ENCODE measurements at places on chromosomes 1 and 21.

GRCh38 chr1:59045137-59045536 lies 251.8 kb upstream of the FGGY start:
- DNase-seq, result no peak

DNA sequence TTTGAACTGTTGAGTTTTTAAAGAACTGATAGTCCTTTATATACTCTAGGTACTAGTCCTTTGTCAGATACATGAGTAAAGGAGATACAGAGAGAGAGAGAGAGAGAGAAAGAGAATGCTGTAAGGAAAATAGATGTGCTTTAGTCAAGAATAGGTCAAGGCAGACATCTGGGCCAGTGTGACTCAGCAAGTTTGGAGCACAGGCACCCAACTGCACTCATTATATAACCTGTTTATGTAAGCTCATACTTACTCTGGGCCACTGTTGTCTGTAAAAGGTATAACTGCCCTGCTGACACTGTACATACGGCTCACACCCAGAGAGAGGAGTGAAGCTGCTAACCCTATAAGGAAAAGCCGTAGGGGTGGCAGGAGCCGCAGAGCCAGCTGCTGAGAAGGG lies 32.2 kb upstream of the AKT3 start:
- peak; percentile 31 for DNase-seq

DNA sequence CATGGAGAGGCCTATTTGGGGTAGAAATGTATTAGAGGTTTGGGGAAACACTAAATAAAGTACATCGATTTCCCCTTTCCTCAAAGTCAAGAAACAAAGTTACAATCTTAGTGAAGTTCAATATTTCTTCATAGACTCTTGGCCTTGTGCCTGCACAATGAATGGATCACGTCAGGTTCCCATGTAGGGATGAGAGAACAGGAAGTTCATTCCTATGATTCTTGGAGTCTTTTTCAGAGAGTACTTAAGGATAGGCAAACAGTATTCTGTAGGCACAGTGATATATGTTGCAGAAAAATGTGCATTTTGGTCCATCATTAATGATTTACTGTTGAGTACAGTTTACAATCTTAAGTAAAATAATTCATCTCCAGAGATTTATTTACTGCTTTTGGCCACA lies 275.5 kb downstream of the RGS7 start:
- DNase-seq, result no peak

GRCh38 chr21:26469789-26470188 lies 103.3 kb downstream of the CYYR1 start:
- DNase-seq, result no peak

- no peak for DNase-seq
These were observed 1115.1 kb downstream of the PLA2G4A start for GRCh38 chr1:187943606-187944403.

GRCh38 chr1:9110669-9111356 lies 18.1 kb downstream of the GPR157 start:
- DNase-seq, result peak; percentile 51

GRCh38 chr1:84668185-84668584 lies 22.1 kb downstream of the SSX2IP start:
- no peak for DNase-seq

DNA sequence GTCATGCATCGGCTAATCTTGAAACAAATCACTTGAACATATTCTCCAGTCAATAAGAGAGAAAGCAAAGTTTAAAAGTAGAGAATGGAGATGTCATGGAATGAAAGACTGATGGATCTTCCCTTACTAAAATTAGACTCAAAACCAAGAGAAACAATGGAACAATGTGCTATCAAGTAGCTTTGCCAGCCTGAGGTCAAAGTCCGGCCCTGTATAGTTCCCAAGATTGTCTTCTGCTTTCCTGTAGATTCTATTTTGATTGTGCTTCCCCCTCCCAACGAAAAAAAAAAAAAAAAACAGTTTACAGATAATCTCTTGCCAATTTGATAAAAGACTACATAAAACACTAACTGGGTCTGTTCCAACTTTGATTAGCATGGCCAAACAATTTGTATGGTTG lies 40.8 kb upstream of the KIRREL1 start:
- no peak for DNase-seq

Measured in HFF-Myc (cell line).